Spleen (tissue), 13 donors: ENCODE measurements at places on chromosomes 2 and 18. TPM values are rescaled to one million over a fixed set of nuclear protein-coding genes. Genes with fewer than 3 reads are reported as not detected.
A peak's percentile ranks its signal among the peaks of the same experiment; 100 is the strongest.

GCKR gene
- 0.33 TPM for total RNA-seq

SOWAHC gene
- total RNA-seq, result 6.4 TPM

CXCR4 gene
- total RNA-seq, result 204 TPM

- no peak for DNase-seq
- H3K36me3 ChIP-seq, result no peaks in the 10 kb centered on the region
- peaks cover 16% of the 10 kb centered on the region for H3K4me1 ChIP-seq
- H3K4me3 ChIP-seq, result no peak overlapping the region
- no peak overlapping the region for H3K27ac ChIP-seq
These were observed 75.1 kb downstream of the SPRED2 start for GRCh38 chr2:65357095-65357958.

DNA sequence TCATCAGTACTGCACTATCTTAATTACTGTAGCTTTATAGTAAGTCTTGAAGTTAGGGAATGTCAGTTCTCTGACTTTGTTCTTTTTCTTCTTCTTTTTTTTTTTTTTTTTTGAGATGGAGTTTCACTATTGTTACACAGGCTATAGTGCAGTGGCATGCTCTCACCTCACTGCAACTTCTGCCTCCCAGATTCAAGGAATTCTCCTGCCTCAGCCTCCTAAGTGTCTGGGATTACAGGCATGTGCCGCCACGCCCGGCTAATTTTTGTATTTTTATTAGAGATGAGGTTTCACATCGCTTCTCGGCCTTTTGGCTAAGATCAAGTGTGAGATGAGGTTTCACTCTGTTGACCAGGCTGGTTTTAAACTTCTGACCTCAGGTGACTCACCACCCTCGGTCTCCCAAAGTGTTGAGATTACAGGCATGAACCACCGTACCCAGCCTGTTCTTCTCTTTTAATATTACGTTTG is 41.9 kb upstream of the TANC1 start:
- no peaks in the 10 kb centered on the region for H3K36me3 ChIP-seq
- DNase-seq, result no peak
- no peaks in the 10 kb centered on the region for H3K4me1 ChIP-seq
- no peaks in the 10 kb centered on the region for H3K27me3 ChIP-seq
- H3K4me3 ChIP-seq, result no peak overlapping the region

DNA sequence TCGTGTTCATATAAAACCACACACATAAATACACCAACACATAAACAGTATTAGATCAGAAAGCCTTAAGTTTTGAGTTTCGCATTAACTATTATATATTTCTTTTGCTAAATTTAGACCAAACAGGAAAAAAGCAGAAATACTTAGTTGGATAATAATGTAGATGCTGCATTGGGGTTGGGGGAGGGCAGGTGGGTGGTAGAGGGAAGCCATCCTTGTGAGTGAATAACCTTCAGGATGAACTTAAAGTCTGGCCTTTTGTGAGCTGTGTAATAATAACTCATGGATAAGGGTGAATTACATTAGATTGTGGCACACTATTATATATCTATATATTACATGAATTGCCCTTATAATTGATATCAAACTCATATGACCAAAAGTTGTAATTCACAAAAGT is 174.7 kb downstream of the WDR7 start:
- H3K27ac ChIP-seq, result peak overlapping the region; percentile 49
- no peak for DNase-seq
- peaks cover 4% of the 10 kb centered on the region for H3K36me3 ChIP-seq
- H3K4me3 ChIP-seq, result no peak overlapping the region

DNA sequence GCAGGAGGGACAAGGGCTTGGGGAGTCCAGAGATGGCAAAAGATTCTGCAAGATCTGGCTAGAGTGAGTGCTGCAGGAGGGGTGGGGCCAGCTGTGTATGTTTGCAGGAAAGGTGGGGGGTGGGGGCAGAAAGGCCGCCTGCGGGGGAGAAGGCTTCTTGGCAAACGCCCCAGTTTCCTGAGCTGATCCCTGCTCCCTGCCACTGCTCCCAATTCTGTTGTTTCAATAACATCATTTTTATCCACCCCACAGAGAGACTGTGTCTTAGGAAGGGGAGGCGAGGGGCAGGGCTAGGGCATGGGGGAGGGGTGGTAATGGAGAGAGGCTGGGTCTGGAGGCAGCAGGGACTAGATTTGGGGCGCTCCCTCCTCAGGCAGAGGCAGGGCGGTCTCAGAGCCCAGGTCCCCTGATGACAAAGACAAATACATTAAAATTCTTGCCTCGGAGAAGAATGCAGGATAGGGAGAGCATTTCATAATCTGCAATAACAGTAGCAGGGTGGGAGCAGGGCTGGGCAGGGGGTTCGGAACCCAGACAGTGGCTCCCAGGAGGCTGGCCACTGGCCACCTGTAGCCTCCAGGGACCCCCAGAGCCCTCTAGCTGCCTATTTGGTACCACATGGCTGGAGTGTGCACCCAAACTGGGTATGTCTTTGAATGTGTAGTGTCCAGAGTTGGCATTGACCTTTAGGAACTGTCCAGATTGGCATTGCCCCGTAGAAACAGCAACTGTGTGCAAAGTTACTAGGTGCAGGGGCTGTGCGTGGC is 2.1 kb upstream of the WNT6 start:
- H3K27me3 ChIP-seq, result peaks cover 92% of the 10 kb centered on the region
- no peak overlapping the region for H3K4me3 ChIP-seq
- peaks cover 18% of the 10 kb centered on the region for H3K4me1 ChIP-seq

DNA sequence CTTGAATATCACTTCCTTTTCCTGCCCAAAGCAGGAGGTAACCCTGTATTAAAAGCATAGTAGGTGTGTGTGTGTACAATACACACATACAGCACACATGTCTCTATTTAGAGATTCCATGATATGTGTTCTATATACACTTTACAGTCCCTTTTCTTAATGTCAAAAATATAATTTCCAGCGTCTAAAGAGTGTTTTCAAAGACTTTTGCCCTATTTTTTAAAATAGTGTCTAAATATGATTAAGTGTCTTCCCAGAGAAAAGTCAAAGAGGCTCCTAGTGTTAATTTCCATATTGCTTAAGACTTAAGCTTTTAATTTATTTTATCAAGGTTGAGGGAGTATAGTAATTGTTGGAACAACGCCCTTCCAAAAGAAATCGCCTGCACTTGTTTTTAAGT is 420.3 kb upstream of the POU3F3 start:
- H3K4me1 ChIP-seq, result peaks cover 6% of the 10 kb centered on the region
- no peak overlapping the region for H3K4me3 ChIP-seq
- H3K27ac ChIP-seq, result no peak overlapping the region
- no peaks in the 10 kb centered on the region for H3K27me3 ChIP-seq
- H3K36me3 ChIP-seq, result no peaks in the 10 kb centered on the region
- DNase-seq, result no peak

DNA sequence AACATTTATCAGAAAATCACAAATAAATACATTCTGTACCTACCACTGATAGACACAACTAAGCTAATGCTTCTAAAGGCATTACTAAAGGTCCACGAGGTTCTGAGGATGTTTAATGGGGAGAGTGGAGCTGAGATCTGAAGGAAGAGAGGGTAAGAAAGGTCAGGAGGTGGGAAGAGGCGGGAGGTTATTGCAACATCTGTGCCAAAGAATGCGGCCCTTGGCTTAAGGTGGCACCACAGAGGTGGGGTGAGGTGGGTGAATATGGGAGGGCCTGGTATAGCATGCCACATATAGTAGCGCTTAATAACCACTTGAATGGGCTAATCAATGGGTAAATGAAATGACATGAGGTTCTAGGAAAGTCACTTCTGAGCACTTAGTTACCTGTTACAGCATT is 217.8 kb upstream of the ATP5MC3 start:
- no peaks in the 10 kb centered on the region for H3K36me3 ChIP-seq
- H3K4me3 ChIP-seq, result no peak overlapping the region
- H3K27ac ChIP-seq, result no peak overlapping the region
- H3K27me3 ChIP-seq, result no peaks in the 10 kb centered on the region
- DNase-seq, result no peak

GRCh38 chr2:238103465-238104225 is 3.5 kb downstream of the ESPNL start:
- DNase-seq, result peak; percentile 39
- peaks cover 16% of the 10 kb centered on the region for H3K4me1 ChIP-seq
- no peaks in the 10 kb centered on the region for H3K27me3 ChIP-seq
- H3K36me3 ChIP-seq, result no peaks in the 10 kb centered on the region
- no peak overlapping the region for H3K27ac ChIP-seq

- DNase-seq, result no peak
- no peaks in the 10 kb centered on the region for H3K27me3 ChIP-seq
- H3K4me3 ChIP-seq, result no peak overlapping the region
- H3K36me3 ChIP-seq, result no peaks in the 10 kb centered on the region
These were observed 491.2 kb downstream of the PIK3C3 start for GRCh38 chr18:42446195-42446594.

DNA sequence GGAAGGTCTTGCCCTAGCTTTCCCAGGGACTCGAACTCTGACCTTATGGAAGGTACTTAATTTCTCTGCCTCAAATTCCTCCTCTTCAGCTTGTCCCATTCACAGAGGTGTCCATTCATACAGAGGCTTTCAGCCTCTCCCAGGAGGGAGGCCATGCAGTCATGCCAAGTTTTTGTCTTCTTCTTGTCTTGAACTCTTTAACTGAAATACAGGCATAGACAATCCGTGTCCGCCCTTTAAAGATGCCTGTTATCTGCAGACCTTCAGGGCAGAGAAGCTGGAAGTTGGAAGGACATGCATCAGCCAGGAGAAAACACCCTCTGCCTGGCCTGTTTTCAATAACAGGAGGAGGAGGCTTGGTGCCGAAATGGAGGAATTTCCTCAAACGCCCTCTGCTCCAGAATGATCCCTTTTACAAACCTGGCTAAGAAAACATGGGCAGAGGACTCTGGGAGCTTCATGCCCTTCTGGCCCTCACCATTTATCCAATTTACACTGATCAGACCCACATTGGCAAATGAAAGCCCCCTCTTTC is 308.3 kb downstream of the MYCN start:
- no peak for DNase-seq
- H3K36me3 ChIP-seq, result no peaks in the 10 kb centered on the region

- no peak for DNase-seq
- H3K27ac ChIP-seq, result no peak overlapping the region
- H3K4me3 ChIP-seq, result no peak overlapping the region
- H3K4me1 ChIP-seq, result no peaks in the 10 kb centered on the region
These were observed 702.9 kb downstream of the SUCLG1 start for GRCh38 chr2:83756219-83756618.

GRCh38 chr2:48886919-48887318 is 131.4 kb upstream of the LHCGR start:
- no peak overlapping the region for H3K27ac ChIP-seq
- no peak overlapping the region for H3K4me3 ChIP-seq
- H3K36me3 ChIP-seq, result no peaks in the 10 kb centered on the region
- no peaks in the 10 kb centered on the region for H3K4me1 ChIP-seq

DNA sequence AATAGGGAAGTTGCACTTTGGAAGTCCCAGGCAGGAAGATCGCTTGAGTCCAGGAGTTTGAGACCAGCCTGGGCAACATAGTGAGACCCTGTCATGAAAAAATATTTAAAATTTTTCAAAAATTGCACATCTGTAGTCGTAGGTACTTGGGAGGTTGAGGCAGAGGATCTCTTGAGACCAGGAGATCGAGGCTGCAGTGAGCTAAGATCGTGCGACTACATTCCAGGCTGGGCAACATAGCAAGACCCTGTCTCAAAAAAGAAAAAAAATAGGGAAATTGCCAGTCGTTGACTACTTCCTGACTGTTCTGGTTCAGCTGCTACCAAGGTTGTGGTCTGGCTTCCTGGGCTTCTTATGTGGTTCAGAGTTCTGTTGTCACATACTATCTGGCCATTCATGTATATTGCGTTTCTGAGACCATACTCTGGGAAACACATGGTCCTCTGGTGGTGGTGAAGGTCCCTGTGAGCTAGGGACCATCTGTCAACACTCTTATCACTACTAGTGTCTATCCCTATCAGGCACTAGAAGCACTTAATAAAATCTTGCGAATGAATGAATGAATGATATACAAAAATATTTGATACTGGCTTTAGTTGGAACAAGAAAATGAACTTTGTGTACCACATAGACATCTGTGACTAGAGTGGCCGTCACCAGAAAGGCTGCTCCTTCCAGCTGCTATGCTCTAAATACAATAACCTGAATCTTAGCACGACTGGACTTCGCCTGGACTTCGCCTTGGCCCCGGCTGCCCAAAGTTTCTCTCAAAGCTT is 861 bp upstream of the KLHL23 start:
- H3K36me3 ChIP-seq, result no peaks in the 10 kb centered on the region
- DNase-seq, result no peak
- H3K4me1 ChIP-seq, result peaks cover 19% of the 10 kb centered on the region
- no peak overlapping the region for H3K27ac ChIP-seq

GRCh38 chr18:12038639-12039539 is 54.8 kb upstream of the ANKRD62 start:
- peaks cover 6% of the 10 kb centered on the region for H3K4me1 ChIP-seq
- no peaks in the 10 kb centered on the region for H3K27me3 ChIP-seq
- no peaks in the 10 kb centered on the region for H3K36me3 ChIP-seq
- peak overlapping the region; percentile 40 for H3K4me3 ChIP-seq

- DNase-seq, result no peak
- H3K27ac ChIP-seq, result no peak overlapping the region
- no peaks in the 10 kb centered on the region for H3K4me1 ChIP-seq
- H3K36me3 ChIP-seq, result no peaks in the 10 kb centered on the region
These were observed 393.7 kb upstream of the RAB6C start for GRCh38 chr2:129585760-129586159.

DNA sequence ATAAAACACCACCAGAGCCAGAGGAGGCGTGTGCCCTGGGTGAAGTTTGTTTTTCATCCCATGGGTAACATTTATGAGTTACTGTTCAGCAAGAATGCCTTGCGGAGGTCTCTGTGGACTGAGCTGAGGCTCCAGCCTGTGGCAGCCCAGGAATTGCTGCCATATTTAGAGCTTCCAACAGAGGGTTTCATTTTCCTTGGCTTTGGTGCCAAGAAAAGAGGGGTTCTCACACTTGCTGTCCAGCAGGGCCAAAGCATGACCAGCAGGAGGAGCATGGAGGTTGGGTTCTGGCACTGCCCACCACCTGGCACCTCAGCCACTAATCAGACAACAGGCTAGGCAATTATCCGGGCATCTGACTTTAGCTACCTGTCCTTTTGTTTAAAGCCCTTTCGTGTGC is 36.7 kb downstream of the EPAS1 start:
- H3K4me1 ChIP-seq, result peaks cover 29% of the 10 kb centered on the region
- no peak overlapping the region for H3K4me3 ChIP-seq
- H3K27me3 ChIP-seq, result no peaks in the 10 kb centered on the region
- H3K36me3 ChIP-seq, result no peaks in the 10 kb centered on the region
- peak overlapping the region; percentile 30 for H3K27ac ChIP-seq

GRCh38 chr18:9730786-9731185 is 22.7 kb downstream of the RAB31 start:
- H3K27me3 ChIP-seq, result no peaks in the 10 kb centered on the region
- H3K4me3 ChIP-seq, result no peak overlapping the region
- no peak overlapping the region for H3K27ac ChIP-seq
- peaks cover 16% of the 10 kb centered on the region for H3K4me1 ChIP-seq
- no peak for DNase-seq
